Lower lobe of right lung (tissue), 2 donors: ENCODE measurements at places on chromosomes 1 and 21.

DNA sequence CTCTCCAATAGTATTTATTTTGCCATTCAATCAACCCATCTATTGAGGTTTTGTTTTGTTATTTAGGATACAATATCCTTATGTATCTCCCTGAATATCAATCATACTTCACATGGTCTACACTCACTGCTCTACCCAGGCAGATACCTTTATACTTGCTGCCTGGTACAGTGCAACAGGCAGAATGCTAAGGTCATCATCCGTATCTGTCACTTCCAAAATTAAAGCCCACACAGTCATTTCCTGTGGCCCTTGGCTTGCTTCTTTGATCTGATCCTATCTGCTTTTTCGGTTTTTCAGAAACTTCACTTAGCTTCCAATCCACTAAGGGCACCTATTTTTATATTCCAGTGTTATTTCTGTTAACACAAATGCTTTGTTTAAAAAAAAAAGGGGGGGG, 22.3 kb upstream of the ZZZ3 start:
- no peak for DNase-seq

DNA sequence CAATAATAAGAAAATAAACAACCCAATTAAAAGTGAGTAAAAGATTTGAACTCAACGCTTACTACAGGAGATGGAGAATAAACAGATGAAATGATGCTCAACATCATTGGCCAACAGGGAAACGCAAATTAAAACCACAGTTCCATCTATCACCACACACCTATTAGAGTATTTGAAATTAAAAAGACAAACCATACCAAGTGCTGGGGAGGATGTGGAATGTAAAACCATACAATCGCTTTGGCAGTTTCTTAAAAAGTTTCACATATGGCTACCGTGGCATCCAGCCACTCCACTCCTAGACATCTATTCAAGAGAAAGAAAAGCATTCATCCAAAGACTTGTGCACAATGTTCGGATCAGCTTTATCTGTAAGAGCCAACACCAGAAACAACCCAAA, 1.3 kb upstream of the LRRC3 start:
- no peak for DNase-seq

- DNase-seq: peak; percentile 67
Observed at GRCh38 chr1:184483101-184483683, 96.4 kb downstream of the C1orf21 start.

- DNase-seq: no peak
Observed at GRCh38 chr1:22366346-22366745, 85.3 kb upstream of the ZBTB40 start.

DNA sequence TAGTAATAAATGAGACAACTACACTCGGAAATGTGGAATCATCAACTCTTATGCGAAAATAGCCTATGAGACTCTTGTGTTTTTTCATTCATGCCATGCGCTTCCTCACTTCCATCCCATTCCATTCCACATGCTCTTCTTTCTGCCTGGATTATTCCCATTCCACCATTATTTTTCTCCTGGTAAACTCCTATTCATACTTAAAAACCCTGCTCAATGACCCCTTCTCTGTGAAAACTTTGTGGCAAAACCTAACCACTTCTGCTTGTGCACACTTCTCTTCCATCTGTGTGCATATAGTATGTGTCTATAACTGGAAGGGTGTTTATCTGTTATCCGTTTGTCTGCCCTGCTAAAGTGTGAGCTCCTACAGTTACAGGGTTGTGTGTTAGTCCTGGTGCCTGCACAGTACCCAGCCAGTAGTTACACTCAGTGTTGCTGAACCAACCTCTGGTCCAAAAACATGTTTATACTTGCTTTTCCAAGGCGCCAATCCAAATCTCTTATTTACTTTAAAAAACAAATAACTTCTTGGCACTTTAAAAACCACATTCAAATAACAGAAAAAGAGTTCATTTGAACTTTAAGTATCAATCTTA, 10.7 kb downstream of the EPHX1 start:
- no peak for DNase-seq

- no peak for DNase-seq
Observed at GRCh38 chr1:15192916-15193550, 39.5 kb downstream of the TMEM51 start.

GRCh38 chr21:41499920-41500319, 8.0 kb downstream of the TMPRSS2 start:
- DNase-seq: no peak

- no peak for DNase-seq
Observed at GRCh38 chr1:189782295-189782694, 695.4 kb downstream of the BRINP3 start.

DNA sequence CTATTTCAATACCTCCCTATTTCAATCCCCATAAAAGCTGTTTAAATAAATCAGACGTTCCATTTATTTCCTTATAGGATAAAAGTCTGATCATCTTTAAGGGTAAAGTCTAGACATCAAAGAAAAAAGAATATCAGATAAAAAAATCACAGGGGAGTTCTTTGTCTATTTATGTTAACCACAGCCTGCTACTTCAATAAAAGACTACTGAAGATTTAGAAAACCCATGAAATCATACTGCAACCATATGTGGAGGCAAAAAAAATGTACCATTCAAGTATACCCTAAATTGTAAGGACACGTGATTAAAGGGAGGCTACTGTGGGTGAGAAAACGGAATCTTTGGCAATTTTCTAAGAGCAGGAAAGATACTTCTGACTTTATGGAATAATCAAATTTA, 108.2 kb upstream of the TNFSF4 start:
- no peak for DNase-seq

- no peak for DNase-seq
Observed at GRCh38 chr1:235625831-235626230, 23.8 kb downstream of the GNG4 start.

DNA sequence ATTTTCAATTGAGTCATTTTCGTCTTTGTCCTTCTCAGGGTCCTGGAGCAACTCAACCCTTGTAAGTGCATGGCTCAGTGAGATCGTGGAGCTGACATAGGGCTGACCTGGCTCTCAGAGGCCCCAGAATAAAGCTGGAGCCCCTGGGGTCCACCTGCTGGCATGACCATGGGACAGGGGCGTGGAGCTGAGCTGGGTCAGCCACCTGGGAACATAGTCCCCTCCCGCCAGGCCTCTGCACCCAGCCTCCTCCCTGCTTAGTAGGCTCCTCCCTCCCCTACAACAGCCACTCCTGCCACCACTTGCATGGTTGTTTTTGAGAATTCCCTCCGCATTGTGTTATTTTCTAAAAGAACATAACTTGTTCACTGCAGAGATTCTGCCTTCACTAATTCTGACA, 3.1 kb upstream of the RIPK4 start:
- DNase-seq: no peak

DNA sequence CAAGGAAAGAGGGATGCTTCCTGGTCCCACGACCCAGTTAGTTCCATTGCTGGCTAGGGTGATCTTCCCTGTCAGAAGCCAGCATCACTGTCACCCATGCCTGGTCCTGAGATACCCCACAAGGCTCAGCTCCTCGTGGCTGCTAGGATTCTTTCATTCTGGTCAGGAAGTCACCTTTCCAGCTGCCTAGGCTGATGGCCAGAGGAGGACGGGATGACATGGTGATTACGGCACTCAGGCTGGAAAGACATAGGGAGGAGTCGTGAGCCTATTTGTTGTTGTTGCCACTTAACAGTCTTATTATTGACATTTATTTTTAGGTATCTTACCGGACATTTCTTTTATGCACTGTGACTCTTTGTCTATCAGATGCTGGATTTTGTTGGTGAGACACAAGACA, 20.0 kb upstream of the MAPKAPK2 start:
- no peak for DNase-seq

DNA sequence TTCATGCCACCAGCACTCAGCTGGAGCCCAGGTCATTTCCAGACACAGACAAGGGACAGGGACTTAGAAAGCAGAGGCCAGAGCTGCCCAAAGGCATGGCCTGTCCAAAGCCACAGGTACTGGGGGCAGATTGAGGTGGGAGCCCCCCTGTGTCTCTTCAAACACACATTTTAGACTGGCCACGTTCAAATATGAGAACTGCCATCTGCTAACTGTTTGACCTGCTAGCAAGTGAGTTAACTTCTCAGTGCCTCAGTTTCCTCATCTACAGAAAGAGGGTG, 862 bp upstream of the LEFTY2 start:
- DNase-seq: no peak

GRCh38 chr1:51998701-51999100, 8.2 kb upstream of the RAB3B start:
- no peak for DNase-seq

DNA sequence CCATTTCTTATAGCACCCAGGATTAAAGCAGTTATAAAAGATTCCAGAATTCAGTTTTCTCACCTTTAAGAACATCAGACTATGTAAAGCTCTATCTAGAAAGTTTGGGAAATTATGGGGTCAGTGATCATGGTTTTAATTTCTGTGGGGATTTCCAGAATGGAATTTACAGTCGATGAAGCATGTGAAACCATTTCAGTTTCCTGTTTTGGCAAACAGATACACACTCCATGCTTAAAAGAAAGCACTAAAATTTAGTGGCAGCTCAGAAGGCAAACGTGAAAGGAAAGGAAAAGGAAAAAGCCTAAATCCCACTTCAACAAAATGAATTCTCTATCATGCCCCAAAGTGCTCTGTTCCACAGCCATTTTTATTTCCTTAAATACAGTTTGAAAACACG, 60.4 kb downstream of the FYB2 start:
- no peak for DNase-seq

GRCh38 chr1:190179817-190180216, 297.8 kb downstream of the BRINP3 start:
- DNase-seq: no peak

DNA sequence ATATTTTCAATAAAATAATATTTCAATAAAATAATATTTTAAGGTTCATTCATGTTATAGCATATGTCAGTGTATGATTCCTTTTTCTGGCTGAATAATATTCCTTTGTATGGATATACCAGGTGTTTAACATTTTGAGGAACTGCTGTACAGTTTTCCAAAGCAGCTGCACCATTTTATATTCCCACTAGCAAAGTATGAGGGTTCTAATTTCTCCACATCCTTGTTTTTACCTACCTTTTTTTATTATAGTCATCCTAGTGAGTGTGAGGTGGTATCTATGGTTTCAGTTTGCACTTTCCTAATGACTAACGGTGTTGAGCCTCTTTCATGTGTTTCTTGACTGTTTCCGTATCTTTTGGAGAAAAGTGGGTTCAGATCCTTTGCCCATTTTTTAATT, 5.2 kb downstream of the DEGS1 start:
- DNase-seq: no peak

- no peak for DNase-seq
Observed at GRCh38 chr21:25506261-25506660, 101.0 kb downstream of the MRPL39 start.

DNA sequence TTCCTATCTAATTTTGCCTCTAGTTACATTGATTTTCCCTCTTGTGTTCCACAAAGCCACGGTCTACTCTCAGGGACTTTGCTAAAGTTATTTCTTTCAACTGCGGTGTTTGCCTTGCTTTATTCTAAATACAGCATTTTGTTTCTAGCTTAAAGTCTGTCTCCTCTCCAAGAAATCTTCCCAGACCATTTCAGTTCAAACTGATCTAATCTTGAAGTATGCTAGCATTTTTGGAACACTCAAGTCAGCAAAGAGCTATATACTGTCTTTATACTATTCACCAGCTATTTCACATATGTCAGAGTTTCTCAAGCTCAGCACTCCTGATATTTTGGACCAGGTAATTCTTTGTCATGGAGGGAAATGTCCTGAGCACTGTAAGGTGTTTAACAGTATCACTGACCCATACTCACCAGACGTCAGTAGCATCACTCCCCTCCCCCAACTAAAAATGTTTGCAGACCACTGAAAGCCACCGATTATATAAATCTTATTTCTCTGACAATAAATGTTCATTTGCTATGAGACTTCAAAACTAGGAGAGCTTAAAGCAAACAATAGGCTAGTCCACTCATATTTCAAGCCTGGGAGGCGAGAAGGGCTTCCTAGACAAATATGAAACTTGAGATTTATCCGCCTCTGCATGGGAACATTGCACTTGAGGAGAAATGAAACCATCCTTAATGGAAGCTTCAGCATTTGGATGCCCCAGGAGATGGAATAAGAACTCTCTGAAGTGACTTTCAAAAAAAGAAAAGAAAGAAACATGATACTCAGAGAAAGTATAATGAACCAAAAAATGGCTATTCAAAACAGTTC, 81.1 kb downstream of the KIAA0319L start:
- DNase-seq: no peak

DNA sequence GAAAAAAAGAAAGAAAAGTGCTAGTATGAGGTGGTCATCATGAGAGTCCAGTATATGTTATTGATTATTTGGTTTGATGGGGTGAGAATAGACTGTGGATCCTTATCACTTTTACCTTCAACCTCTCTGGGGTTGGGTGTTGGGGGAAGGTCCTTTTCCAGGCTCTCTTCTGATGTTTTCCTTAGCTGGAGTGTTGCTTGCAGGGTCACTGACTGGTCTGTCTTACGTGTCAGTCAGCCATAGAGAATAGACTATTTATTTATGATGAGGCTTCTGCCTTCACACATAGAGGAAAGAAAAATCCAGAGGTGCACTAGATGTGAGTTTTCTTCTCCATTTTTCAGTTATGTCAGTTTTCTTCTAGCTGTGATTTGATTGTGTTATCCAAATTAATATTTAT, 36.5 kb downstream of the MAP3K21 start:
- no peak for DNase-seq
